ENCODE measurements at places on chromosomes 11 and 22.
A peak's percentile ranks its signal among the peaks of the same experiment; 100 is the strongest.

- DNase-seq = peak; percentile 11
Observed at GRCh38 chr22:41793871-41794270, 6.6 kb upstream of the CCDC134 start.

DNA sequence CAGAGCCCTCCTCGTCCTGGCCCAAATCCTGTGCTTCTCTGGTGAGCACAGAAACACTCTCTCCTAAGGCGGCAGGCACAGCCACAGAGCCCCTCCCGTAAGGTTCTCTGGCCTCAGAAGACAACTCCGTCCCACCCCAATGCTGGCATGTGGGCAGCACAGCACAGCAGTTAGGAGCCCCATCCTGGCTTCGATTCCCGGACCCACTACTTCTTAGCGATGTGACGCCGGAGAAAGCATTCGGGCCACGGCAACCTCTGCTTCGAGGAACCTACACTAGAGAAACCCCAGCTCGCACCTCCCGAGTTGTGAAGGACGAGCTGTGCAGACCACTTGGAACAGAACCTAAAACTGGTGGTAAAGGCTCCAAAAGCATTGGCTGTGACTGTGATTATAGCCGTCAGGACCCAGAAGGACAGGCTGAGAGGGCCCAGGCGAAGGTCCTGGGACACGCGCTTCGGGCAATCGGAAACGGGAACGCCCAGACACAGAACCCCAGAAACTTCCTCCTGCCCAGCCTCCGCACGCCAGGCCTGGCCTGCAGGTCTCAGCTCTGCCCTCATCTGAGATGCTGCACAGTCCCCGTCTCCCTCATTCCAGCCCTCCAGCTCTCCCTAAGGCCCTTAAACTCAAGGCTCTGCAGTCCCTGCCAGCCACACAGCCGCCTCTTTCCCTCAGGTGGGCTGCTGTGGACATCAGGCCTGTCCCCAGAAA lies 26.6 kb downstream of the IGSF9B start:
- no peak for DNase-seq

- DNase-seq = peak; percentile 41
Observed at GRCh38 chr11:61476371-61476770, 32.2 kb upstream of the LRRC10B start.

GRCh38 chr11:125724125-125724524 lies 22.0 kb upstream of the PATE1 start:
- DNase-seq = no peak

- no peak for DNase-seq
Observed at GRCh38 chr11:19455731-19456130, 215.0 kb upstream of the E2F8 start.

GRCh38 chr22:46734830-46735453 lies 3.1 kb downstream of the CERK start:
- DNase-seq = peak; percentile 79

Measured in suppressor macrophage treated with lipopolysaccharide for 1 hour (primary cell).